ENCODE measurements at places on chromosomes 12 and 14.

DNA sequence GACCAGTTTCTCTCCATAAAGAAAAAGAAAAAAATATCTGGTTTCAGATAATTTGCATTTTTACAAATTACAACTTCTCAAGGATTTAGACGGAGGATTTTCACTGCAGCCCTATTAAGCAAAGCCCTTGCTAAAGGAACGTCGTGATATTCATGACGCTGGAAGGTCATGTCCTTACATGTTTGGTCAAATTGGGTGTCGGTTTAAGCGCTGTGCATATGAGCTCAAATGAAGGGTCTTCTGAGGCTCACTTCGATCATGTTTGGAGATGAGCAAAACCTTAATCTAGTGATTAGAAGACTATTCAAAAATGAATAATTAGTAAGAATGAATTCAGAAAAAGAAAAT is 67.3 kb upstream of the USP15 start:
- no peak for DNase-seq

DNA sequence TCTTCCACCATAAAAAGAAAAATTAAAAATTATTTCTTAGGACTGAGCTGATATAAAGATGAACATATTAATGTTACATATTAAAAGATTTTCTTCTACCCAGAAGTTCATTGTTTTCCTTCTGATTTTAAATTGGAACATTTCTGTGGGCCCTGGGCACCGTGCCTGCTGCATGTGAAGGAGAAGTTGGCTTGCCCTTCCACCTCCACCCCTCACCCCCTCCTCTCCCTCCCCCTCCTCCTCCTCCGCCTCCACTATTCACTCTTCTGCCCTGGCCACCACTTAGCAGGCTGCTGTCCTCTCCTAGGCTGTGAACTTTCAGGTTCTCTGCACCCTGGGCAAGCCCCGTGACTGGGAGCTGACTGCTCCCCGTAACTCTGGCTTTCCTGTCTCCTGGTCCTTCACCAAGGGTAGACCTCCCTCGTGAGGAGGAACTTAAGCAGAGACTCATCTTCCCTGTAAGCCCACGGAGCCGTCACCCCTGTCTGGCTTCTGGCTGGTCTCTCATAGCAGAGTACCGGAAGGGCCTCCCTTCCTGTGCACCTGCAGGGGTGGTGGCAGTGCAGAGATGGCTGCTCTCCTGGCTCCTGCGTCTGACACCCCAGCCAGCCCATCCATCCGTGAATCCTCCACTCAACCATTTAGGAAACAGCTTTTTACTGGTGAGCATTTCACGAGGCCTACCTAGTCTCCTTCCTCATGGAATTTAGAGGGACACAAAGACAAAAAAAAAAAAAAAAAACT is 12.8 kb downstream of the TUNAR start:
- no peak for DNase-seq

DNA sequence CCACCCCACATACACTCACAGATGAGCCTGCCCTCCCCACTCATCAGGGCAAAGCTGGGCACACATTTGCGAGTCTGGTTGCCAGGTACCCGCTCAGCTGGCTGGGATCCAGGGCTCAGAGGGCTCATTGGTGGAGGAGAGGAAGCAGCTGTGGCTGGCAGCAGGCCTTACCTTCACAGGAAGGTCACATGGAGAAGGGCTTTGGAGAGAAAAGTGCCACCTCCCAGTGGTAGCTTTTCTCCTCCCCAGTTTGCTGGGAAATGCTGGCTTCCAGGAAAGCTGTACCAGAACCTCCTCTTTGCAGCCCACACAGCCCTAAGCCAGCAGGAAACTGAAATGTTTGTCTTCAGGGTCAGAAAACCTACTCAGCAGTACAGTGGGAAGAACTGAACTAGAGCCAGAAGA is 55.6 kb downstream of the LGMN start:
- DNase-seq, result no peak

GRCh38 chr14:69115407-69116185 is 37.3 kb downstream of the DCAF5 start:
- DNase-seq, result no peak

DNA sequence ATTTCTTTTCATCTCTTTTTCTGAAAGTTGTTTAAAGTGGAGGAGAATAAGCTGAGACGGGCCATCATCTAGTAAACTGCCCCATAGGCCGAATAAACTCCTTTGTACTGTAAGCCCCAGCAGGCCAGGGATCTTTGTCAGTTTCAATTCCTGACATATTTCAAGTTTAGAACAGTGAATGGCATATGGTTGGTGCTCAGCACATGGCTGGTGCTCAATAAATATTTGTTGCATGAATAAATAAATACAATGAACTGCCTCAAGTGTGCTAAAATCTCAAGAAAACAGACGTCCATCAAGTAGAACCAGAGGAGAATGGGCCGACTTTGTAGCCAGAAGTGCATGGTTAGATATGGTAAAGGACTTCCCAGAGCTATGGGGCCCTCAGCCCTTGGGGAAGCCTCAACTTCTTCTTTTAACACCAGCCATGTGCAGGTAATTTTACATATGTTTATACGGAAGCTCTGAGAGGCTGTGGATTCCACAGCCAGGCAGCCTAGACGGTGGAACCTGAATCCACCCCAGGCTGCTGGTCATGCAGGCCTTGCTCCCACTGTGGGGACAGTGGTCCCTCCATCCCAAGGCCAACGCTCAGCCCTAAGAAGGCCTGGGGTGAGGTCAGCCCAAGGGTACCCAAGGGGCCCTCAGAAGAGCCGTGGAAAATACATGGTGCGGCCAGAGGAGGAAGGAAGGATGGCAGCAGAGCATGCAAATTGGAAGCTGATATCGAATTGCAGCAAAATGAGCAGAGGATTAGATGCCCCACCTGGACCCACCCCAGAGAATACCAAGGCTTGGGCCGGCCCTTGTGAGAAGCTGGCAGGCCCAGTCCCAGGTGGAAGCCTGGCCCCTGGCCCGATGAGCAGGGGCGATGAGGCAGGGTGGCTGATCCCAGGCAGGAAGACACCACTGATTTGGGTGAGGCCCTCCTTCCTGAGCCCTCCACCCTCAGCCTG is 8.7 kb upstream of the AQP2 start:
- no peak for DNase-seq

- DNase-seq, result no peak
These were observed 22.8 kb upstream of the JPH4 start for GRCh38 chr14:23601424-23601823.

GRCh38 chr12:53194973-53195372 is 12.1 kb downstream of the ITGB7 start:
- no peak for DNase-seq

DNA sequence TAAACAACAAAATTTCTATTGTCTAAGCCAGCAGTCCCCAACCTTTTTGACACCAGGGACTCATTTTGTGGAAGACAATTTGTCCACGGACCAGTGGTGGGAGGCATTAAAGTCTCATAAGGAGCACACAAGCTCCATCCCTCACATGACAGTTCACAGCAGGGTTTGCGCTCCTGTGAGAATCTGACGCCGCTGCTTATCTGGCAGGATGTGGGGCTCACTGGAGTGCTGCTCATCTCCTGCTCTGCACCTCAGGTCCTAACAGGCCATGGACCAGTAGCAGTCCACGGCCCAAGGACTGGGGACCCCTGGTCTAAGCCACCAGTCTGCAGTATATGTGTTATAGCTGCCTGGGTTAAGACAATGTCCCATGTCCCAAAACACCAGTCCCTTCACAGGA is 27.2 kb downstream of the VCPKMT start:
- no peak for DNase-seq

DNA sequence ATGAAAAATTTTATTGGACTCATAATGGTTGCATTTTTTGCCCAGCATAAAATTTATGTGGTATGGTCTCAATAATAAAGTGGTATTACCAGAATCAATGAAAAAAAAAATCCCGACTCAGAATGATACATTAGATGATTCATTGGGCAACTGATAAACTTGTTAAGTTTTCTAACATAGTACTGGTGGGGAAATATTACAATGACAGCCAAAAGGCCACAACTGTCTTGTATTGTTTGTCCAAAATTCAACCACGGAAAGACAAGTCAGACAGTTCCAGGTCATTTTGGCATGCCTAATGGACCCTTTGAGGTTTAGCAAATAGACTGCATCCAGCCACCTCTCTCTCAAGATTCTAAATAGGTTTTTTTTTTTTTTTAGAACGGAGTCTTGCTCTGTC is 70.5 kb upstream of the TRIM9 start:
- DNase-seq, result no peak

DNA sequence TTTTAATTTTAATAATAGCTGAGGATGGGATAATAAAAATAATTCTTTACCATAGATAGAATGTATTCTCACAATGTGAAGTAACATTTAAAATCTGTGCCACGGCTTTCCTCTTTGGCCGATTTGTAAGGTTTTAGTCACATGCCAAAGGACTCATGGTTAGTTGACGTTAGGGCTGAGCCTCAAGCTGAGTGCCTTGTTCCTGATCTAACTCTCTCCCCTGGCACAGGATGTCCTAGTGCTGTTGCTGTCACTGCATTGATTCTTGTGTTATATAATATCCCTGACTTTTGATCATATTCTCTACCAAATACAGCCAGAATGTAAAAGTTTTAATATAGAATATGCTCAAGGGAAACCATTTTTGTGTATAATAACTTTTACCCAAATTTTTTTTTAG is 144.3 kb downstream of the PELI2 start:
- DNase-seq, result no peak

- no peak for DNase-seq
These were observed 149.1 kb downstream of the NTF3 start for GRCh38 chr12:5581019-5581418.

DNA sequence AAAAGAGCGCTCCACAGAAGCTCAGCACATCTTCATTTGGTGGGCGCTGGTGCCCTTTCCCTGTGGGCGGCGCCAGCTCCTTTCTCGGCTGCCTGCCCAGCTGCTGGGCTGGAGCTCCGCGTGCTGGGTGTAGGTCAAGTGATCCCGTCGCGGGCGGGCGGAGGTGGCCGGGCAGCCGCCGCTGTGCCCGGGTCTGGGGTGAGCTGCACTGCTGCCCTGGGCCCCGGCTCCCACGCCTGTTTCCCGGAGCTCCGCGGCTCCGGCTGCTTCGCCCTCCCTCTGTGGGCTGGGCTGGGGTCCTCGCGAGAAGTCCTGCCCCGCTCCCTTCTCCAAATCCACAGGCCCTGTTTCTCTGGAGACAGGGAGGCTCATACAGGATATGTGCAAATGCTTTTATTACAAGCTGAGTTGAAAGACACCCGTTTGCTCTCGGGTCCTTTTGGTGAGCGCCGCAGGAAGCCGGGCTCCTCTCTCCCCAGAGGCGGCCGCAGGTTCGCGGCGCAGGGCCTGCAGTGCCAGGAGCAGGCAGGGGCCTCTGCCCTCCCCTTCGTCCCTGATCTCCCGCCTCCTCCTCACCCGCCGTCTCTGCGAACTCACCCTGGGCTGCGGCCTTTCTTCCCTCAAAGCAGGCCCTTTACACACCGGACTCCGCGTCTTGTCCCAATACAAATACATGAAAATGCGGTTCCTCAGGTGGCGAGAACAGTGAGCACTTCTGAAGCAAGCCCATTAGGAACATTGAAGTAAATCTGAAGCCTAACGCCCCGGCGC is 67.8 kb upstream of the CAPRIN2 start:
- no peak for DNase-seq

DNA sequence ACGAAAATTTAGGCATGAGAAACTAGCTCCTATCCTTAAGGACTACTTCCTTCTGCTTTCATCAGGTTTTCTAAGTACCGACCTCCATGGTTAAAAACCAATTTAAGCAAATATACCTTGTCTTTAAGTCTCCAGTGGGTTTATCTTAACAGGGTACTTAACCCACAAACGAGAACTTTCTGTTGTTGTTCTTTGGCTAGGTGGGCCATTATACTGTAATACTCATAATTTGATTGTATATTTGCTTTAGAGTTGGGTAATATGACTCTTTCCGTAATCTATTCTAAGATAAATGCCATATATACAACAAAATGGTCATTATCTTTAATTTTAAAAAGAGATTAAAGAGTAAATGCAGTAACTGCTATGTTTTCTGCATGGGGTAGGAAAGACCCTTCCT is 21.6 kb downstream of the RASSF8 start:
- DNase-seq, result no peak

GRCh38 chr12:11855983-11856374 is 206.5 kb downstream of the ETV6 start:
- DNase-seq, result no peak

- DNase-seq, result no peak
These were observed 186.5 kb upstream of the ATP2B1 start for GRCh38 chr12:89895101-89895500.

DNA sequence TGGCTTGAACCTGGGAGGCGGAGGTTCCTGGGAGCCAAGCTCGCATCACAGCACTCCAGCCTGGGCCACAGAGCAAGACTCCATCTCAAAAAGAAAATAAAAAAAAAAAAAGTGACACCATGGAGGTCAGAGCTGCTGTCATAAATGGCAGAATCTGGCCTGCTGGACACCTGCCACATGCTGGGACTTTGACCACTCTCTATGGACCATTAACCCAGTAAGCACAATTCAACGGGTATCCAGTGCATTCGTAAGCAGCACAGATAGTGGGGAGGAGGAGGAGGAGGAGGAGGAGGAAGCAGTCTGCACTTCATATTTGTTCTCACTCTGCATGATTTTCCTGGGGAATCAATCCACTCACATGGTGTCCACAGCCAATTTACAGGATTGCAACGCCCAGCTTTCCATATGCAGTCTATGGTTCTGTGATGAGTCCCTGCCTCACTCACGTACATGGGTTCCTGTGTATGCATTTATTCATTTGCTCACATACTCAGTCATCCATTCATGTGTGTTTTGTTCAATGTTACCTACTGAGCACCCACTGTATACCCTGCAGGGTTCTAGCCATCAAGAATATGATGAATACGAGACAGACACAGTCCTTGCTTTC is 326.8 kb downstream of the GLT1D1 start:
- DNase-seq, result no peak

DNA sequence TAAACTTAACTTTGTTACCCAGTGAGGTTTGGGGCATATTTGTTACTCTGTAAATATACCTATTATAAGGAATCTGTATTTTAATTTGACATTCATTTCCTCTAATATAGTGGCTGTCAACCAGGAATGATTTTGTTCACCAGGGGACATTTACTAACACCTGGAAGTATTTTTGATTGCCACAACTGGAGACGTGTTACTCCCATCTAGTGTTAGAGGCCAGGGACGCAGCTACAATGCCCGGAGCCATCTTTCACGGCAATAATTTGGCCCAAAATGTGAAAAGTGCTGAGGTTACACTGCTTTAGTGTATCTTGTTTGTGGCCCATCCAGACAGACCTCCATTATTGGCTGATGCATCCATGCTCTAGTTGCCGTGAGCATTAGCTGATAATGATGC is 881.3 kb upstream of the ATXN7L3B start:
- no peak for DNase-seq
